Mesothelial cell of epicardium (in vitro differentiated cells): ENCODE measurements at places on chromosomes 4 and X. TPM values are rescaled to one million over a fixed set of nuclear protein-coding genes. Genes with fewer than 3 reads are reported as not detected.

DNA sequence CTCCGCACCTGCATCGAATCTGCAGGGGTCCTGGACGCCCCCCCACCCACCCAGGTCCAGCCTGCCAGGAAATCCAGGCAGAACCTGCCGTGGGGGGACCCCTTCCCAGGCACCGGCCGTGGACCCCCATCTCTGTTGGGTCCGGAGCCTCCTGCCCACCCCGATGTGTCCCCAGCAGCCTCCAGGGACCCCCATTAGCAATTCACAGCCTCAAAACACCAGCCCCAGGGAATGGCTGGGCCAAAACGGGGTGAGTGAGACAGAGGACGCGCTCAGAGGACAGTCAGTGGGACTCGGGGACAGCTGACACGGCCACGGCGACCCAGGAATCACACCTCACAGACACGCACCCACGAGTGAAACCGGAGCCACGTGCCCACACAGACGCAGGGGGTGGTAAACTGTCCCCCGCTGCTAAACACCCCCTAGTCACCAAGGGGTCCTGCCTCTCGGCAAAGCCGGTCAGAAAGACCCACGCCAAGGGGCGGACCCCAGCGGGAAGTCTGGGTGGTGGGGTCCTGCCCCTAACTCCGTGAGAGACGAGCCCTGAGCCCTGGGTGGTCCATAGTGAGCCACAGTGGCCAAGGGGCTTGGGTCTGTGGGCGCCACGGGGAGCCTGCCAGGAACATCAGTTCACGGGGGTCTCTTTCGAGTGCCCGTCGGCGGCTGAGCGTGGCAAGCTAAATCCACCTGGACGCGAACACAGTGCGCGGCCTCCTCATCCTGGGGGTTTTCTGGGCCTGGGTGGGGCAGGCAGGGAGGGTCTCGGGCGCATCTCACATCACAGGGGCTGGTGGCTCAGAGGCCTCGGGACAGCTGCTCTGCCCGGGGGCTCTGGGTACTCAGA is 126.5 kb upstream of the NKX1-1 start:
- DNase-seq: no peak

DNA sequence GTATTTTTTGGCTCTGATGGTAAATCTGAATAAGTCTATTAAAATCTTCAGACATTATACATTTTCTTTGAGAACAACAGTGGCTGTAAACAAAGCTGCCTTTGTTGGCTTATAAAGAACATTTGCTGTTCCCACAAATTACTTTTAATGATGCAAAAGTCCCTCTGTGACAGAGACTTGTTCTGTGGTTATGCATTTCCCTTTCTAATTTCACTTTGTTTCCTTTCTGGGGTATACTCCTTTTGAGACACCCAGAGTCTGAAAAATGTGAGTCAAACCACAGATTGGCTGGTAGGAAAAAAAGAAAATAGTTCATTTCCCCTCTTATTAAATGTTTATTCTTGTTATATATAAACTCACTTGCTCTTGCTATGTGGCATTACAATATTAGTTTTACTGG is 402.4 kb downstream of the PACRGL start:
- DNase-seq: no peak

DNA sequence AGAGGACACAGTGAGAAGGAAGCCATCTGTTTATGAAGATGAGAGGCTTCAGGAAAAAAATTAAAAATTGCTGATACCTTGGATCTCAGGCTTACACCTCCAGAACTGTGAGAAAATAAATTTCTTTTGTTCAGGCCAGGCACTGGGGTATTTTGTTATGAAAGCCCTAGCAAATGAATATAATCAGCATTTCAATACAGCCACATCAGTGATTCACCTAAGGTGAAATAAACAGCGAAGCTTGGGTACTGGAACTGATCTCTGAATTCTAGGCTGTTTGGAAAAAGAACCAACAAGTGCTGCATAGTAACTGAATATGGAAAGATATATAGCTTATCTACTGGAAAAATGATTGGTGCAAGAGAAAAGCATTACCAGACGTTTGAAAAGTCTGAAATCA is 88.5 kb downstream of the PDS5A start:
- no peak for DNase-seq

- DNase-seq: no peak
These were observed 58.9 kb upstream of the RAI2 start for GRCh38 chrX:17919896-17920446.

GRCh38 chr4:30720661-30721184 is 554 bp downstream of the PCDH7 start:
- peak; percentile 65 for DNase-seq

DNA sequence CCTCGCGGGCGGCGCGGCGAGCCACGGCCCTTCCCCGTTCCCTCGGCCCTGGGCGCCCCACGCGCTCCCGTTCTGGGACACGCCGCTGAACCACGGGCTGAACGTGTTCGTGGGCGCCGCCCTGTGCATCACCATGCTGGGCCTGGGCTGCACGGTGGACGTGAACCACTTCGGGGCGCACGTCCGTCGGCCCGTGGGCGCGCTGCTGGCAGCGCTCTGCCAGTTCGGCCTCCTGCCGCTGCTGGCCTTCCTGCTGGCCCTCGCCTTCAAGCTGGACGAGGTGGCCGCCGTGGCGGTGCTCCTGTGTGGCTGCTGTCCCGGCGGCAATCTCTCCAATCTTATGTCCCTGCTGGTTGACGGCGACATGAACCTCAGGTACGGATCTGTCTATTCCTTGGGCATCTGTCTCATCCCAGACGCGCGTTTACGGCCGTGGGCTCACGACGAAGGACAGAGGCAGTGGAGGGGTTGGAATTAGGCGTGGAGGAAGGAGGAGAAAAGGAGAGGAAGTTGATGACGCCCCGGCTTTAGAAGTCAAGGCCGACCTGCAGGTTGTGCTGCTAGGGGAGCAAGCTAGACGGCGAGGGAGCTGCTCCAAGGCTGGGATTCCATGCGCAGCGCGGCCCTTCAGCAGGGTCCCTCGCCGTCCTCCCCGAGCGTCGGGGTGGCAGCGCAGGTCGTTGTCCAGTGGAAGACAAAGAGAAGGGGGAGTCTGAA is 792 bp downstream of the SLC10A4 start:
- DNase-seq: no peak

DNA sequence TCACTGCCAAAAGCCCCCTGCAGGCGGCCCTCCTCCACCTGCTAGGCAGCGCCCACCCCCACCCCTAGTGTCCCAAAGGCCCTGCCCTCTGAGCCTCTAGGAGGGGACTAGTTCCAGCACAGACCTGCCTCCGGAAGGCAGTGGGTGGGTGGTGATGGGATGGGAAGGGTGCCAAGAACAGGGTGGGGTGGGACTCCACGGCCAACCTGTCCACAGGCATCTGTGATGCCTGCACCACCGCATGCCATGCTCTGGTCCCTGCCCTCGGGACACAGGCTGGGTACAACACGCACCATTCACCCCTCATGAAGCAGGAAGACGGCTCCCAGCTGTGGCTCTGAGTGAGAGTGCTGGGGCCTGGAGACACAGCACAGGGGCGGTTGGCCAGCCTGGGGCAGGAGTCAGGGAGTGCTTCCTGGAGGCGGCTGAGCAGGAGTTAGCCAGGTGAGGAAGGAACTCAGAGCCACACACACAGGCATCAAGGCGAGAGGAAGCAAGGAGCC is 243.1 kb upstream of the PSAPL1 start:
- DNase-seq: no peak

DNA sequence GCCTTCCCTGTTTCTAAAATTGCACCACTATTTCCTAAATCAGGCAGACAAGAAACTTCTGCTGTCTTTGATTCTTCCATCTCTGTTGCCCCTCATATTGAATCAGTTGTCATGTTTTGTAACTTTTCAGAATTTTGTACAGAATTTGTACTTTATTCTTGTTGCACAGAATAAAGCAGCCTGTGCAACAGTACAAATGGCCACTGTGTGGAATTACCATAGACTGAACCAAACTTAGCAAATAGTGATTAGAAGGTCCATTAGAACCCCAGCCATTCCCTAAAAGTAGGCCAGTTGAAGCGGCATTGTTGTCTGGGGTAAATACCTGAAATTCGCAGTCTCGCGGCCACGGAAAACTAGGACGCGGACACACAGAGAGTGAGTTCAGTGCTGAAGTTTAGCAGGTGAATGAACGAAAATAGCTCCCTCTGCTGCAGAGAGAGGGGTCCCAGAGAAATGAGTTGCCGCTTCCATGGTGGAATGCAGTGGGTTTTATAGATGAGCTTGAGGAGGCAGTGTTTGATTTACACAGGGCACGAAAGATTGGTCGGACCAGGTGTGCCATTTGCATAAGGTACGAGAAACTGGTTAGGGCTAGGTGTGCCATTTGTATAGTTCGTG is 71.8 kb downstream of the C4orf33 start:
- DNase-seq: peak; percentile 43

IBSP gene
- not detected in 3 replicates for total RNA-seq

NLGN4X gene
- total RNA-seq: 22.0 to 24.6 TPM (median 23.5 TPM) in 3 replicates

ANOS1 gene
- 3.7 to 5.1 TPM (median 4.3 TPM) in 3 replicates for total RNA-seq

ASMT gene
- 0.45 to 0.54 TPM (median 0.51 TPM) in 3 replicates for total RNA-seq
